Bronchial epithelial cell (primary cell): ENCODE measurements at places on chromosomes 4 and X. TPM values are rescaled to one million over a fixed set of nuclear protein-coding genes. Genes with fewer than 3 reads are reported as not detected.

Gene CCNB3
- under 0.01 TPM in 2 replicates for total RNA-seq

Gene ZNF157
- total RNA-seq = not detected in 2 replicates

Gene TMEM128
- total RNA-seq = 20.0 and 29.4 TPM in 2 replicates

Gene PRPS1
- total RNA-seq = 11.8 and 15.0 TPM in 2 replicates

Gene WDR19
- total RNA-seq = 14.5 and 20.8 TPM in 2 replicates

Gene DUX4
- total RNA-seq = not detected in 2 replicates

Gene RAB40AL
- 0.26 and 0.38 TPM in 2 replicates for total RNA-seq

Gene HMX1
- not detected in 2 replicates for total RNA-seq

Gene TMEM31
- total RNA-seq = not detected in 2 replicates

Gene AMOT
- under 0.01 TPM in 1 of 2 replicates, not detected in the other for total RNA-seq
